Renal cortex interstitium (tissue), 15 donors: ENCODE measurements at places on chromosomes 13 and 19. TPM values are rescaled to one million over a fixed set of nuclear protein-coding genes. Genes with fewer than 3 reads are reported as not detected.

Gene KLK3
- 0.48 TPM for polyA plus RNA-seq

- no peak for DNase-seq
Observed at GRCh38 chr19:45400192-45400591, 4.7 kb downstream of the PPP1R13L start.

Gene TMIGD2
- polyA plus RNA-seq, result 0.39 TPM

Gene ZNF541
- 0.24 TPM for polyA plus RNA-seq

GRCh38 chr19:48627201-48627864, 8.0 kb downstream of the SPHK2 start:
- no peak for DNase-seq

- DNase-seq, result no peak
Observed at GRCh38 chr13:111286162-111286561, 34.3 kb upstream of the TEX29 start.

- no peak for DNase-seq
Observed at GRCh38 chr13:21033212-21033840, 28.1 kb downstream of the LATS2 start.

Gene APOC1
- 13.2 TPM for polyA plus RNA-seq

Gene METTL21C
- 0.86 TPM for polyA plus RNA-seq

Gene CEBPA
- polyA plus RNA-seq, result 3.0 TPM

Gene ZNF836
- 26.3 TPM for polyA plus RNA-seq

- peak; percentile 34 for DNase-seq
Observed at GRCh38 chr19:17027535-17027975, 945 bp upstream of the CPAMD8 start.

DNA sequence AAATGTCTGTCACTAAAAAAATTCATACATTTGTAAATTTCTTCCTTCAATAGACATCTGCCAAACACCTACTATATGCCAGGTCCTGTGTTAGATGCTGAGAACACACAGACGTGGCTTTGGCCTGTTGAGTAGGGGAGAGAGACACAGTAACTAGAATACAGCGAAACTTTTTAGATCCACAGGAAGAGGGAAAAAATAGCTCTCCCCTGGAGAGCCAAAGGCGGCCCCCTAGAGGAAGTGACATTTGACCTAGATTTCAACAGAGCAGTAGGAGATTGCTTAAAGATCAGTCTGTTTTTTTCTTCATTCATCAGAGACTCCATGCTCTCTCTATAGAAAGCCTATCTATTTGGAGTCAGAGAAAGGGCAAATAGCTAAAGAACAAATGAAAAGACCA, 11.3 kb downstream of the LCP1 start:
- no peak for DNase-seq

Gene ZNF573
- polyA plus RNA-seq, result 13.9 TPM

- DNase-seq, result no peak
Observed at GRCh38 chr19:53007606-53008005, 6.1 kb upstream of the ERVV-1 start.

- DNase-seq, result no peak
Observed at GRCh38 chr13:74443631-74444030, 309.4 kb upstream of the KLF12 start.

GRCh38 chr19:34067861-34068271, 104.4 kb upstream of the LSM14A start:
- DNase-seq, result no peak

Gene ADGRE3
- polyA plus RNA-seq, result 0.19 TPM

DNA sequence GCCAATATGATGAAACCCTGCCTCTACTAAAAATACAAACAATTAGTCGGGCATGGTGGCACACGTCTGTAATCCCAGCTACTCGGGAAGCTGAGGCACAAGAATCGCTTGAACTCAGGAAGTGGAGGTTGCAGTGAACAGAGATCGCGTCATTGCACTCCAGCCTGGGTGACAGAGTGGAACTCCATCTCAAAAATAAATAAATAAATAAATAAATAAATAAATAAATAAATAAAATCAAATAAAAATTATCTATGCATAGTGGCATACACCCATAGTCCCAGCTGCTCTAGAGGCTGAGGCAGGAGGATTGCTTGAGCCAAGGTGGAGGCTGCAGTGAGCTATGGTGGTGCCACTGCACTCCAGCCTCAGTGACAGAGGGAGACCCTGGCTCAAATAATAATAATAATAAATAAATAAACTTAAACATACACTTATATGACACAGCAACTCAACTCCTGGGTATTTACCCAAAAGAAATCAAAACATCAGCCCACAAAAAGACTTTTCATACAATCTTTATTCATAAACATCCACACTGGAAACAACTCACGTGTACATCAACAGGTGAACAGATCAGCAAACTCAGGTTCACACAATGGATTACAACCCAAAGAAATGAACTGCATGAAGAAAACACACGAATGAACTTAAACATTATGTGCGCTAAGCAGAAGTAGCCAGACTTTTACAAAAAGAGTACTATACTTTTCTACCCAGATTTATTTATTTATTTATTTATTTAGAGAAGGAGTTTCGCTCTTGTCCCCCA, 6.9 kb downstream of the LGALS7 start:
- no peak for DNase-seq

DNA sequence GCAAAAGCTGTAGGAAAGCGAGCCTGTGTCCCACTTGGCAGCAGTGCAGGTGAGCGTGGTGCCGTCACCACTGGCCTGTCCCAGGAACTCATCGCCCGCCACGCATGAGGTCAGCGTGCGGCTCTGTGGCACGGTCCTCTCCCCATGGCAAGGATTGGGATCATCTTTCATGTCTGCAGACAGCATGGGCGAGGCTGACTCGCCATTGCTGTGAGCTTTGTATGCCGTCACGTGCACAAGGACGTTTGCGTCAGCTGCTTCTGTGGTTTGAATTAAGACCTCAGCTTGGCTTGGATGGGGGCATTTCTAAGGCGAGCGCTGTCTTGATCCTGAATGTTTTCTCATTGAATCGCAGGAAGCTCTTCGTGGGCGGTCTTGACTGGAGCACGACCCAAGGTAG, 9.8 kb downstream of the DAZAP1 start:
- no peak for DNase-seq

GRCh38 chr19:54105796-54106195, 3.1 kb downstream of the NDUFA3 start:
- DNase-seq, result no peak

Gene ZNF814
- polyA plus RNA-seq, result 59.8 TPM

- DNase-seq, result no peak
Observed at GRCh38 chr19:3175781-3176714, 2.5 kb upstream of the S1PR4 start.

Gene SYNE4
- 11.8 TPM for polyA plus RNA-seq

DNA sequence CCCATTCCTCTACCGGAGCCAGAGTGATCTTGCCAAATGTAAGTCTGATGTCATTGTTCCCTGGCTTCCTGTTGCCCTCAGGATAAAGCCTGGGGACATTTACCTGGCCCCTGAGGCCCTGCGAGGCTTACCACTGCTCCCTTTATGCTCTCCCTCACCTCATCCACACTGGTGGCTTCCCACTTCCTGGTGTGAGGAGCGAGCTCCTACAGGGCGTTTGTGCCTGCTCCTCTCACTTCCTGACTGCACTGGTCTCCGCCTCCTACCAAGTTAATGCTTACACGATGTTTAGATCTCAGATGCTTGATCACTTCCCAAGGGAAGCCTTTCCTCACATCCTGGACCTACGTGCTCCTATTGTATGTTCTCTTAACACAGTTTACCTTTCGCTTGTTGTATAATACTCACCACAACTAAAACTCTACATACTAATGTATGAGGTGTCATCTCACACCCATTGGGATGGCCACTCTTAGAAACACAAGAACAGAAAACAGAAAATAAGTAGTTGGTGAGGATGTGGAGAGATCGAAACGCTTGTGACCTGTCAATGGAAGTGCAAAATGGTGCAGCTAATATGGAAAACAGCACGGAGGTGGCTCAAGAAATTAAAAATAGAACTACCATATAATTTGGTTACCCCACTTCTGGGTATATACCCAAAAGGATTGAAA, 177.6 kb downstream of the SHISA2 start:
- DNase-seq, result no peak

DNA sequence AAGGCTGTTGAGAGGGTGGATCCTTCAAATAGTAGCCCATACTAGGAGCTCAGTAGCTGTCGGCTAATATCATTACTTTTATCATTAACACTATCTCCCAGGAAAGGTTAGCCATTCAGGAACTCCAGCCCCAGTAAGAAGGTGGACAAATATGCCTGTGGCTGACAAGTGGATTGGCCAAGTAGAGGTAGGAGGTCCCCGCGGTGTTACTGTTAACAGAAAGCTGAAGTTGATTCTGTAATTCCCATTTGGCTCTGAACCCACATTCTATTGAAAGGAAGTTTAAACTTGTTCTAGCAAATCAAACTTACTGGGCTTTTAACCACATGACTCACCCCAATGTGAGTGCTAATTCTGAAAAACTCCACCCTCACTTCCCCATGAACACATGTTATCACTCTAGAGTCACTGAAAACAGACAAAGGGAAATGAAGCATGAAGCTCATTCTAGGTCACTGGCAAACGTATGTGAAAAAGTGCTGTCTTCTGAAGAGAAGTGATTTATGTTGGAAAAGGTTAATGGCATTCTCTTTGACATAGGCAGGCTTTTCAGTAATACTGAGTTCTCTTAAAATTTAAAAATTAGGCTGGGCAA, 273.5 kb downstream of the FGF14 start:
- no peak for DNase-seq

DNA sequence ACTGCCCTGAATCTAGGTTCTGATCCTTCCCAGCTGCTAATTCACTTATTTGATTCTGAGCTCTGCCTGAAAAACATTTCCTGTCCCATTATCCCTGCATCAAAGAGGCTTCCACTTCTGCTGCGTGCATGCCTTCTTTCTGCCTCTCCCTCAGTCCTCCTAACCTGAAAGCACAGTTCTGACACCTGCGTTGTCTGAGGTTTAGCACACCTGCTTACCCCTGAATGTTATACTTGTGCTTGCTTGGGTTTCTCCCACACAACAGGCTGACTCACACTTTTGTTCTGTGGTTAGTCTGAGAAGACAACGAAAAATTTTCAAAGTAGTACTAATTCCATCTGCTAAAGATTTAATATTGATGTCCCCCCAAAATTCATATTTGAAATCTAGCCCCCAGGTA, 3.1 kb upstream of the SOHLH2 start:
- no peak for DNase-seq

GRCh38 chr13:34103854-34104253, 285.9 kb downstream of the RFC3 start:
- DNase-seq, result no peak

DNA sequence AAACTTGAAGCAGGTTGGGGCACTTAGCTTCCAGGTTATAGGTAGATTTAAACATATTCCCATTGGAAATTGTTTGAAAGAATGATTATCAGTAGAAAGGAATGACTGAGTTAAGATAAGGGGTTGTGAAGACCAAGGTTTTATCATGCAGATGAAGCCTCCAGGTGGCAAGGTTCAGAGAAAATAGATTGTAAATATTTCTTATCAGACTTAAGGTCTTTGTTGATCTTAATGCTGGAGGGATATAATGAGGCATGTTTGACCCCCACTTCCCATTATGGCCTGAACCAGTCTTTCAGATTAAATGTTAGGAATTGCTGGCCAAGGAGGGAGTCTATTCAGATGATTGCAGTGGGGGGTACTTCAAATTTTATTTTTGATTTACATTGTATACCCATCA, 1486.5 kb upstream of the PRR20A start:
- no peak for DNase-seq

Gene C19orf67
- polyA plus RNA-seq, result not detected

GRCh38 chr19:9945319-9945966, 9.1 kb upstream of the OLFM2 start:
- peak; percentile 36 for DNase-seq

DNA sequence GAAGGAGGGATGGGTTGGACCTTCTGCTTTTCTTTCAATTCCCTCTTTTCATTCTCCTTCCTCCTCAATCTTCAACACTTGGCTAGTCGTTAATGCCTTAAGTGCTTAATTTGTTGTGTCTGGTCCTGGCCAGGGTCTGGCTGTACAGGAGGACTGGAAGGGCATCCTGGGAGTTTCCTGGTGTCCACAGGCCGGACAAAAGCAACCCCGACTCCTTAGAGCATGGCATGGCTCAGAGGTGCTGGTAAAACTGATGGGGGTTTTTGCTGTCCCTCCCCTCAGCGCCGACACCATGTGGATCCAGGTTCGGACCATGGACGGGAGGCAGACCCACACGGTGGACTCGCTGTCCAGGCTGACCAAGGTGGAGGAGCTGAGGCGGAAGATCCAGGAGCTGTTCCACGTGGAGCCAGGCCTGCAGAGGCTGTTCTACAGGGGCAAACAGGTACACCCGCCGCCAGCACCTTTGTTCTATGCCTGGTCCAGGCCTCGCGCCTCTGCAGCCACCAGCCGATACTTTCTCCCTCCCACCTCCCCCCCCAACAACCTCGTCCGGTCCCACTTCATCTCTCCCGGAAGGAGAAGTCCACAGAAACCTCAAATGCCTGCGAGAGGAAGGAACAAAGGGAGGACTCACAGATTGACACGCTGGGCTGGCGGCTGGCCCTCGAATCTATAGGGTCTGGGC, 1.4 kb downstream of the UHRF1 start:
- DNase-seq, result no peak

DNA sequence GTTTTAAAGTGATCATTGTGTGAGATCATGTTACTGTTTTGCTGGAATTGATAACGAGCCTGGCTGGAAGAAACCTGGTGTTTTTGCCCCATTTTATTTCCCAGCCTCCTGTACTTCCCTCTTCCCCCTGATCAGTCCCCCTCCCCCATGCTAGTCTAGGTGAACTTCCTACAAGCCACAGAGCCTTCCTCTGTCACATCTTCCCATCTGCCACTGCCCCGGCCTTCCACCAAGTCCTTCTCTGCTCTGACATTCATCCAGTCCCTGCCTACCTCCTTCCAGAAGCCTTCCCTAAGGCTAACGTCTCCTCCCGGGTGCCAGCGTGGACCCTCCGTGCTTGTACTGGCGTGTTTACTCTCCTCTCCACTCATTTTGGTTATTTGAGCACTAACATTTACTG, 14.3 kb downstream of the FARP1 start:
- no peak for DNase-seq

Gene SHISA2
- 65.5 TPM for polyA plus RNA-seq

Gene CCDC169
- 5.9 TPM for polyA plus RNA-seq

DNA sequence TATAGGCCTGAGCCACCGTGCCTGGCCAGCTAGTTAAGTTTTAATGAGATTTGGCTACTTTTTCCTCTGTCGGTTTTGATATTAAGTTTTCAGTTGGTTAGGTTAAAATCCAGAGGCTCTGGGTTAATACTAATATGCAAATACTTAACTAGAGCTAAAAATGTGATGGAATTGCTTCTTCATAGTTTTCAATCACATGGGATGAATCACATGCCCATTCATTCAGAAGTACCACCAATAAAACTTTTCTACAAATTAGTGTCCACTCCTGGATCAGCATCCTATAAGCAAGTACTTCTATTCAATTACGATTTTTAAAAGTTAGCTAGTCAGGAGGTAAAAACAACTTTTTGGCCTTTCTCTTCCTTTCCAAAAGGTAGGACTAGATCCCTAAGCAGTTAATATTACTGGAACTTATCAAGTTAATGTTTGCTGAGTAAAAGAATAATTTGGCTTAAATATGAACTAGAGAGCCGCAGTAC, 4.3 kb downstream of the SLC25A30 start:
- no peak for DNase-seq

Gene GPR18
- 0.17 TPM for polyA plus RNA-seq

Gene ACER1
- polyA plus RNA-seq, result 0.23 TPM

Gene SH2D3A
- 5.5 TPM for polyA plus RNA-seq

Gene POU2F2
- 0.67 TPM for polyA plus RNA-seq

- DNase-seq, result no peak
Observed at GRCh38 chr19:38862321-38863059, 12.7 kb upstream of the HNRNPL start.
